NCI-H2081 treated with DMSO at 0.1 percent for 48 hours (cell line): ENCODE measurements at places on chromosomes 7 and 10.

DNA sequence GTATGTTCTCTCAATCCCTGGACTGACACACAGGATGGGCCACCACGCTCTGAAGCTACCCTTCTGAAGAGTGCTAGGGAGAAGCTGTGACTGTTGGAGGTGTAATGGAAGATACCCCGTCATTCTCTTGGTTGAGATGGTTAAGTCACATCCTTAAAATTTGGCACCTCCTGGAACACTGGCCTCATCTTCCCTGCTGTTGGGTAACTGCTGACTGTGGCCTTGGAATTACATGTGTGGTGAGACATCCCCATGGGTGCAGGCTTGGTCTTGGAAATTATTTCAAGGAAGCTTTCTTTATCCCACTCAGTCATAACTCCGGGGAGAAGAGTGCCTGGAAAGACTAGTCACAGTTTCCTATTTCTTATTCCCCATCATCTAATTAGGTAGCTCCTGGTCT, 62.0 kb downstream of the LRMDA start:
- DNase-seq, result no peak

DNA sequence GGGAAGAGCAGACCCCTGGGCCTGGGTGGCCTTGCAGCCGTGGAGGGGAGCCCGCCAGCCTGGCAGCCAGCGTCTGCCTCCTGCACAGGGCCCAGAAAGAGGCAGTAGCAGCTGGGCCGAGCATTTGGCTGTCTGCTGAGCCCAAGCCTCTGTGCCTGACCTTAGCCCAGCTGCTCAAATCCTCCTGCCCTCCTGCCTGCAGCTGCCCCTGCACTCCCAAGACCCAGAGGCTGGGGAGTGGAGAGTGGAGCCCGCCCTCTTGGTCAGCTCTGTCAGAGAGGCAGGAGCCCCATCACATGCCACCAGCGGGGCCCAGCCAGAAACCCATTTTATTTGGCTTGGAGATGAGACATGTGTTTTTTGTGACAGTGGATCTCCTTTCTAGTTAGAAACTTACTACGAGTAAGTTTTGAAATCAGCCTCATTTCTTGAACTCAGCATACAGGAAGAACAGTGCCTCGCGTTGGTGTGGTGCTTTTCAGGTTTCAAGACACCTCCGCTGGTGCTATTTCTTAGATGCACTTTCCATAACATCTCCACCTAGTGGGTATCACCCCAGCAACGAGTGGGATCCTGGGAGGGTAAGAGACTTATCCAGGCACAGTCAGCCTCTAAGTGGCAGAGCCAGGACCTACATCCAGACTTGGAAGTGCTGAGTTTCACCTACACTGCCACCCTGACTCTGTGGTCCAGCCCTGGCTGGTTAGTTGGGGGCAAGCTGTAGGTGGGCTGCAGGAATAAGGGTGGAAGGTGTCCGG, 477.1 kb downstream of the RPS24 start:
- DNase-seq, result no peak

DNA sequence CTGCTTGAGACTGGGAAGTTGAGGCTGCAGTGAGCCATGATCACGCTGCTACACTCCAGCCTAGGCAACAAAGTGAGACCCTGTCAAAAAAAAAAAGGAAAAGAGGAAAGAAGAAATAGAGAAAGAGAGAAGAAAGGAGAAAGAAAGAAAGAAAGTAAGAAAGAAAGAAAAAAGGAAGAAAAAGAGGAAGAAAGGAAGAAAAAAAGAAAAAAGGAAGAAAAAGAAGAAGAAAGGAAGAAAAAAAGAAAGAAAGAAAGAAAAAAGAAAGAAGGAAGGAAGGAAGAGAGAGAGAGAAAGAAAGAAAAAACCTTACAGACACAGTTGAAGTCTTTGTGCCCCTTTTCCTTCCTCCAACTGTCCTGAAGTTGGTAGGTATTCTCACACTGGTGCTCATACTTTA, 26.6 kb upstream of the LEP start:
- DNase-seq, result no peak

DNA sequence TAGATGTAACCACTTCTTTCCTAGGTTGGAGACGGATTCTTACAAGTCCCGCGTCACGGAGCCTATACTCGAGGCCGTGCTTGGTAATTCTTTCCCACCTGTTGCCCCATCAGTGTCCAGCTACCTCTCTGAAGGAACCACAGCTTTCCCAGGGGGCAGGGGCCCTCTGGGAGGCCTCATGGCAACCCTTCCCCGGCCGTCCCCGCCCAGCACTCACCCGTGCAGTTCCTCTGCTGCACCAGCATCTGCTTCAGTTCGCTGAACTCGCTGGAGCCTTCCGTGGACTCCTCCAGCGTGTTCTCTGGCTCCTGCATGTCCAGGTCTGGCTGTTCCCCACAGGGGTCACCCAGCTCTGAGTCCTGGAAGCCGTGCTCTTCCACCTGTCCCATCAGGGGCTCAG, 24.5 kb downstream of the ZNF777 start:
- no peak for DNase-seq

GRCh38 chr7:90657481-90657880, 61.4 kb downstream of the CDK14 start:
- no peak for DNase-seq

DNA sequence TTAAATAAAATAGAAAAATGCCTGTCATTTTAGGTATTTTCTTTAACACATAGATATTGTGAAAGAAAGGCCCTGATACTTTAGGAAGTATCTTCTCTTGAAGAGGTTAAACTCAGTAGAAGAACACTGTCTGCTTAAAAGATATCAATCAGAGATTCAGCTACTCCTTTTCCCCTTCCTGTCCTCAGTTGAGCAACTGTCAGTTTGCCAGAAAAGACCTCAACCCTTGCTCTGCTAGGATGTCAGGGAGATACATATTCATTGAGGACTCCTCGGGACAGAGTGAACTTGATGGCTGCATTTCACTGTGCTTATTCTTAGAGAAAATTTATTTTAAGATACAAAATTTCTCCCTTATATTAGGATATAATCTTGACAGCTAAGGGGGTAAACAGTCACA, 173.6 kb upstream of the CACNA2D1 start:
- DNase-seq, result no peak

DNA sequence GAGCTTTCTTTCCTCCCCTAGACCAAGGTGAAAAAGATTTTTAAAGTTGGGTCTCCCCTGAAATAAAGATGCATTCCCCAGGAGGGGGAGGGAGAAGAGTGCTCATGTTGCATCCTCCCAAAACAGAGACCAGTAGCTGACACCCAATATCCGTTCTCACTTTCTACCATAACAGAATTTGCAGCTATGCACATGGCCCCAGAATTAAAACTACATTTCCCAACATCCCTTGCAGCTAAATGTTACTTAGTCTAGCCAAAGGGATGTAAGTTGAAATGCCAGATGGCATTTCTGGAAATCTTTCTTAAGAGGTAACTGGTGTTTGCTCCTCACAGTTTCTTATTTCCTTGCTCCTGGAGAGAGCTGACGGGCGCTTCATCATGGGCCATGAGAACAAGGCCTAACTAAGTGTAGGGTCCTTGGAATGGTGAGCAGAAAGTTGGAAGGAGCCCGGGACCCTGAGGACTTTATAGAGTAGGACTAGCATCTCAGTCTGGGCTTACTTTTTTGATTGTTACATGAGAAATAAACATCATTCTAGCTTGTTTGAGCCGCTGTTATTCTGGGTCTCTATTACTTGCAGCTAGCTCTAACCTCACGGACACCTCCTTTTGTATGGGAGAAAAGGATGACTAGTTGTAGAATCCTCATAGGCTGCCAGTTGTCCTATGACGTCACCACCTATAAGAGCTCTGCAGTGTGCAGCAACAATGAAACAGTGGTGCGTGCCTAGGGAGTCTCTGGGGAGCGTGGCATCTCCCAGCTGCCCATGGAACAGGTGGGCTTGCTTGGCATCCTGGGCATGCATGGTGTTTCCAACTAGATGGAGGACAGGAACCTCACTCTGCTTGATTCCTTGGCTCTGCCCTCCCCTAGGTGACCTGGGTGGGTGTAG, 46.1 kb upstream of the EXOC6 start:
- no peak for DNase-seq

- DNase-seq, result no peak
These were observed 8.6 kb downstream of the CAMK2G start for GRCh38 chr10:73865459-73866442.

DNA sequence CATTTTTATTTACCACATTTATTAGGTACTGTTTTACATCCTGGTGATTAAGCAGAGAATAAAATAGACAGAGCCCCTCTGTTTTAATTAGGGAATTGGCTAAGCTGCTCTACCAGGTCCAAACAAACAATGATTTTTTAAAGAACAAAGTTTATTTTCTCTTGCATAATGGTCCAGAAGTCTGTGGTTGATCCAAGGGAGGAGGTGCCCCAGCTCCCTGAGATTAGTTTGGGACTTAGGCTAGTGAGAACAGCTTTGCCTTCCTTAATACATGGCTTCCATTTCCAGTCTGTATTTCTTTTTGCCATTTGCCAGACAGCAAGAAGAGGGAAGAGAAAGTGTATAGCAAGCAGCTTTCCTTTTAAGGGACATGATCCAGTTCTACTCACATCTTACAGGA, 2.9 kb upstream of the MIOS start:
- no peak for DNase-seq

DNA sequence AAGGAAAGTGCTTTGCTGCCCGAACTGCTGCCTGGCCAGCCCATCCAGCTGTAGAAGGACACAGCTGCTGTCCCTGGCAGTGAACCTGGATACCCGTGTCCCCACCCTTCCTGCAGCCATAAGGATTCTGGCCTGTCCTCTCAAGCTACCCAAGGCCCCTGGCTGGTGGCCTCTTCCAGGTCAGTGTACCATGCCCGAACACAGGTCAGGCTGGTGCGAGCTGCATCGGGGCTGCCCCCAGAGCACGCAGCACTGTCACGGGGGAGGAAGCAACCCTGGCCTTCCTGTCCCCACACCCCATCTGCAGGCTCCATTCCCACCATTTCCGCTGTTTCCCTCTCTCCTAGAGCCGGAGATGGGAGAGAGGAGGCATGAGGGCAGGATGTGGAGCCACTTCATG, 30.5 kb upstream of the PWWP2B start:
- DNase-seq, result no peak

DNA sequence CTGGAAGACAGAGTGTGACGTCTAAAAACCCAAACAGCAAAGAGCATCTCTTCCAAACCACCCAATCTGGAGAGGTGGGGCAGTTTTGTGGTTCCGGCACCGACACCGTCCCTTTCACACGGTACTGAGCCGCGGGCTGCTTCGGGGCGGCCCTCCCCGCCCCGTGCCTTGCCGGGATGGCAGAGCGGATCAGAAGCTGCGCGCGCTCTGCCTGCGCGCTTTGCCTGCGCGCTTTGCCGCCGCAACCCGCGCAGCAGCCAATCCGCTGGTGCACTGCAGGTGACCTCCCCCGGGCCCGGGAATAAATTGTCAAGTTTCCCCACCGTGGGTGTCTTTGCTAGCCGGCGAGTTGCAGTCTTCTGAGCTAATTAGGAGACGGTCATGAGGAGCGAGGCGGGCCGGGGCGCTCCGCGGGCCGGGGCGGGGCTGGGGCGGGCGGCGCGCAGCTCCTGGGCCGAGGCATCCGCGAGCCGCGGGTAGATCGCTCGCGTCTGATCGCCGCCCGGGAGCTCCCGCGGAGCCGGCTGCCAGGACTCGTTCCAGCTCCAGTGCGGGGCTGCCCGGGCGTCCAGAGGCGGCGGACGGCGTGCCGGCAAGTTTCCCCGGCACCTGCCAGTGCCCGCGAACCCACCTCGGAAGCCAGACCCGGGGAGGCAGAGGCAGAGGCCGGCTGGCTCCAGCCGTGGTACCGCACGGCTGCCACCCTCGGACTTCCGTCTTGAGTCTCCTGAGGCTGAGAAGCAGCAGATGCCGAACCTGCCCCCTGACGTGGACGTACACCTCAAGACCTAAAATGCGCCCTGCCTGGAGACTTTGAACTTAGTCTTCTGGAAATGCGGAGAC, 536.0 kb upstream of the GALNT17 start:
- no peak for DNase-seq

DNA sequence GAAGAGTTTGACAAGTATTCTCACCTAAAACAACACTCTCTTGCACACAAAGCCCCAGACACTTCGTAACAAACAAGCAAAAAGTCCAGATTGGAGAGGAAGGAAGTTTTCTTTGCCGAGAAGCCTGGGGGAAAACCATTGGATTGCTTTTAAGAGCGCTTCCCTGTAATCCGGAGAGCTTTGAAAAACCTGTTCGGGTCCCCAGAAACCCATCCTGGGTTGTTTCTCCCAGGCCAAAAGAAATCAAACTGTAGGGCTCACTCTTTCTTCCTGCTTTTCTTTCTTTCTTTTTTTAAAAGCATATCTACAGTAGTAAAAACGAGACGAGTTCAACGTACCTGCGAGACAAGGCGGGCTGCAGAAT, 655 bp downstream of the SP8 start:
- DNase-seq, result no peak

GRCh38 chr10:132458586-132459300, 61.7 kb downstream of the PWWP2B start:
- DNase-seq, result no peak

DNA sequence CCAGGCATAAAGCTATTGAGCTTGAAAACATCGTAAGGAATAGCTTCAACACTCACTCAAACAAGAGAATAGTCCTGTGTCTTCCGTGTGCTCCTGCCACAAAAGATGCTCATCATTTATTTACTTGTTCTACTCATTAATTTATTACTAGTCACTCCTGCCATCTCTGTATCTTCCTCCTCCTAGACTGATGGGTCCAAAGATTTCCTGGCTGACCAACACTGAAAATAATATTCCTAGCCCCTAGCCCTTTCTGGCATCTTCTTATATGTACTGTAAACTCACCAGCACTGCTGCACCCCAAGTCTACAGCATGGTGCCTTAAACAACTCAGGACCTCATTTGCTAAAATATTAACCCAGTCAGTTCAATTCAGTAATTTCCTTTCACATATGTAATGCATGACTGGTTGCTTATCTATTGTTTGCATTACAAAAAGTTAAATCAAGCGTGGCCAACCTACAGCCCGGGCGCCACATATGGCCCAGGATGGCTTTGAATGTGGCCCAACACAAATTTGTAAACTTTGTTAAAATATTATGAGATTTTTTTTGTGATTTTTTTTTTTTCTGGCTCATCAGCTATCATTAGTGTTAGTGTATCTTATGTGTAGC, 86.7 kb upstream of the GSDME start:
- no peak for DNase-seq

DNA sequence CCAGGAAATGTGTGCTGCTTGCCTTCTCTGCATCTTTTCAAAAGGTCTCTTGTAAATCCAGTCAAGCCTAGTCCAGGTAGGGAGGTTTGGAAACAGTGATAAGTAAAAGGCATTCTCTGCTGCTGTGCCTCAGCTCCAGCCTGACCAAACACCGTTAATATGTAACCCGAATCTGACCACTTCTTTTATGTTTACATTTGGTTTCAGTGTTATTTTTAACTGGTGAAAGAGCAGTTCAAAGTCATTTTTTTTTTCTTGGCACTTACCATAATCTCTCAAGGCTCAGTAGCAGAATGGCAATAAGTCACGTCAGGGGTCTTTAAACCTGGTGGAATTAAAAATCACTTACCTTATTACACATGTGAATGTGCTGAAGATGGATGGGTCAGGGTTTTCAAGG, 216.8 kb downstream of the PTEN start:
- no peak for DNase-seq
